ENCODE measurements at places on chromosomes 5 and 9.

GRCh38 chr9:95058795-95059386 is 258.6 kb downstream of the FANCC start:
- no peak for DNase-seq

GRCh38 chr5:72171667-72172066 is 64.4 kb downstream of the MAP1B start:
- no peak for DNase-seq

GRCh38 chr9:92180002-92180400 is 64.8 kb upstream of the SPTLC1 start:
- DNase-seq: no peak

DNA sequence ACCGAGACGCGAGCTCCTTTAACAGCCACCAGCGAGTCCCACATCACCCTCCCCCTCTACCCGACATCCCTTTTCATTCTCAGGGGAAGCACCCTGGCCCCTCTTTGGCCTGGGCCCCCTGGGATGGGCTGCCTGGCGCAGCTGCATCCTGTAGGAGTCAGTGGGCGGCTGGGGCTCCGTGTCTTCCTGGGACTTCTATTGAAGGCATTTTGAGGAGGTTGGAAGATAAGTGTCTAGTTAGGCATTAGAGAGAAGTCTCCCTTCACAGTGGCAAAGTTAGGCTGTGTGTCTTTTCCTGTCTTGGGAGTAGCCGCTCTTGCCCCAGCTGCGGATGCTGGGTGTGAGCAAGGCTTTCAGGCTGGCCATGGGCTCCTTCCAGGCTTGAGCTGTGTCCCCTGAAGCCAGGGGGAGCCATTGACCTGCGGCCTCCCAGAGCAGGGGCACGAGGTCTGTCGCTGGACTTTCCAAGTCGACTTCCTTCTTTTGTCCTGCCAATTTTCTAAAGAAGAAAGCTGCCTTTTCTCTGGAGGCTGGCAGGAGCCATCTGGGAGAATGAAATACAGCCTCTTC is 18.6 kb upstream of the NKD2 start:
- peak; percentile 66 for DNase-seq

- DNase-seq: no peak
Observed at GRCh38 chr5:34501840-34502239, 154.3 kb upstream of the RAI14 start.

GRCh38 chr9:136622538-136622948 is 40.2 kb upstream of the EGFL7 start:
- no peak for DNase-seq

DNA sequence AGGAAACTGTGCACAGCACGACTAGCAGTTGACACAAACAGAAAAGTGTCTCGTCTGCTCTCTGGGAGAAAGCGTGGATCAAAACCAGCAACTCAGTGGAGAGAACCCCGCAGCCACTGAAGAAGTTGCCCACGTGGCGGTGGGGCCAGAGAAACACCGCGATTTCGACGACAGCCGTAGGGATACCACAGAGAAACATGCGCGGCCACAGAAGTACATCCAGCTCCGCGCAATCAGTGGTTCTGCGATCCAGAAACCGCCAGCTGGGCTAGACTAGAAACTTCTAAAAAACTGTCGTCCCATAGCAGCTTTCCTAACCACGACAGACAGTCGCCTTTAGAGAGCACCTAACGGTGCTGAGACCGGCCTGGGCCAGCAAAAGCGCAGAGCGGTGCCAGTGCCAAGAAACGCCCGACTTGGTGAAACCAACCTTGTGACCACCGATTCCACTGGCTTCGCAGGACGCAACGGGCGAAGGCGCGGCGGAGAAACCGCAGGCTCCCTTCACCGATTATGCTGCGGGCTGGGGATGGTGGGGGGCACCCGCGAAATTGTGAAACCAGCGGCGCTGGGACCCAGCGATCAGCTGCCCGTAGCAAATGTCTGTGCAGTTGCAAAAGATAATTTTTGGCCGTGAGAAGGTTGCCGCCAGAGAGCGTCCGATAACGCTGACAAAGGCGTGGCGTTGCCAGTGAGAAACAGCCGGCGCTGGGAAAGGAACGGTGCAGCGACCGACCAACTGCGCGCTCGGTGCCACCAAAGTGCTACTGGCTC is 2.7 kb upstream of the ANXA2R start:
- peak; percentile 77 for DNase-seq

DNA sequence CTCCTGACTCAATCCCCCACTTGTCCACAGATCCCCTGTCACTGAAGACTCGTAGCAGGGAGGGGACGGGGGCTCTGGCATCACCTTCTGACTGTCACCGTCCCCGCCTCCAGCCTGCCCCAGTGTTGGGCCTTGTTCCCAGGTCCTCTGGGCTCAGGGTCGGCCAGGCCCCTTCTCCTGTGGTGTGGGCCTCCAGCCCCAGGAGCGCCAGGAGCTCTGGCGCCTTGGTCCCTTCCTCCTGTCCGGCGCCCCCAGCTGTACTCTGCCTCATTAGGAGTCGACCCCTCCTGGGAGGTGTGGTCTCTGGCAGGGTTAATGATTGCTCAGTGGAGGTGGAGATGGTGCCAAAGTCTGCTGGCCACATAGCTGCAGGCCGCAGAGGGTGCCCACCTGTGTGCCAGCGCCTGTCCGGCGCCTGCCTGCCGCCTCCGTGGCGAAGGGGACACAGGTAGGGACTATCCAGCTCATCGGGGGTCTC is at the start of gene CDHR2:
Gene CDHR2, plus strand, starts transcription at position 376 of the 478 bp plus-strand sequence. CDS start 16,011 bp downstream, outside the sequence.
- DNase-seq: no peak

- DNase-seq: no peak
Observed at GRCh38 chr9:135879619-135880018, 27.7 kb downstream of the CAMSAP1 start.

DNA sequence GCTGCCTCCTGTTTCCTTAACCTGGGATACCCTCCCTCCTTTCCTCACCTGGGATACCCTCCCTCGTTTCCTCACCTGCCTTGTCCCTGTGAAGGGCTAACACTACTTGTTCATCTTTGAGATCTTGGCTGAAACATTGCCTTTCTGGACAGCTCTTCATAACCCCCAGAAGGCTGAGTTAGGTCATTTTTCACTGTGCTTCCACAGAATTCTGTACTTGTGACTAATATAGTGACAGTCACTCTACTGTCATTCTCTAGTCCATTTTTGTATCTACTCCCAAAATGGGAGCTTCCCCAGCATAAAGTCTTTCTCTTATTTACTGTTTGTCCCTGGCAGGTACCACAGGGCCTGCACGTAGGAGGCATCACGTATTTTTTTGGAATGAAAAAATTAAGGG is 21.5 kb upstream of the DAB2 start:
- no peak for DNase-seq

DNA sequence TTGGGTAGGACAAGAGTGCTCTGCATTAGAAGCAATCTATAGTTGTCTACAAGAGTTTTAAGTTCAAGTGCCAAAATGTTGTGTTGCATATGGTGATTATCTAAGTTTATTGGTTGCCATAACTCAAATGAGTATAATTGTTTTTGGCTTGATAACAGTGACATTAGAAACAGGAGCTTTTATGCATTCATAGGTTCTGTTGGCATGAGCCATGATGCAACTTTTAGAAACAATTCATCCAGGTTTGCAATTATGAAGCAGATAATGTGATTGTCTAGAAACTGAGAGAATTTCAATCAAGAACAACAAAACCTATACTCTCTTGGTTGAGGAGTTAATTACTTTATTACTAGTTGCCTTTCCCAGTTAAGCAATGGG is 137.0 kb downstream of the PBX3 start:
- DNase-seq: no peak

GRCh38 chr5:67897431-67897830 is 318.1 kb upstream of the PIK3R1 start:
- no peak for DNase-seq

- no peak for DNase-seq
Observed at GRCh38 chr9:18588002-18588401, 114.0 kb downstream of the ADAMTSL1 start.

DNA sequence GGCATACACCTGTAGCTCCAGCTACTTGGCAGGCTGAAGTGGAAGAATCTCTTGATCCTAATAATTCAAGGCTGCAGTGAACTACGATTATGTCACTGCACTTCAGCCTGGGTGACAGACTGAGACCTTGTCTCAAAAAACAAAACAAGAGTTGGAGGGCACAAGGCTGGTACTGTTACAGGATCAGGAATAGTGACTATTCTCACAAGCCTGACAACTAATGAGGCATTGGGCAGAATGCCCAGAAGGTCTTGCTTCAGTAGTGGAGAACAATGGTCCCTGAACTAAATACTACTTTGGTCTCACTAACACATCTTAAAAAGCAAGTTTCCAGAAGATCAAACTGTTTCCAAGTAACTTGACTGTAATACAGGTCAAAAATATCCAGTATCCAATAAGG is 182.9 kb upstream of the RFX3 start:
- DNase-seq: peak; percentile 63

GRCh38 chr5:129395247-129395646 is 64.9 kb upstream of the ADAMTS19 start:
- no peak for DNase-seq

DNA sequence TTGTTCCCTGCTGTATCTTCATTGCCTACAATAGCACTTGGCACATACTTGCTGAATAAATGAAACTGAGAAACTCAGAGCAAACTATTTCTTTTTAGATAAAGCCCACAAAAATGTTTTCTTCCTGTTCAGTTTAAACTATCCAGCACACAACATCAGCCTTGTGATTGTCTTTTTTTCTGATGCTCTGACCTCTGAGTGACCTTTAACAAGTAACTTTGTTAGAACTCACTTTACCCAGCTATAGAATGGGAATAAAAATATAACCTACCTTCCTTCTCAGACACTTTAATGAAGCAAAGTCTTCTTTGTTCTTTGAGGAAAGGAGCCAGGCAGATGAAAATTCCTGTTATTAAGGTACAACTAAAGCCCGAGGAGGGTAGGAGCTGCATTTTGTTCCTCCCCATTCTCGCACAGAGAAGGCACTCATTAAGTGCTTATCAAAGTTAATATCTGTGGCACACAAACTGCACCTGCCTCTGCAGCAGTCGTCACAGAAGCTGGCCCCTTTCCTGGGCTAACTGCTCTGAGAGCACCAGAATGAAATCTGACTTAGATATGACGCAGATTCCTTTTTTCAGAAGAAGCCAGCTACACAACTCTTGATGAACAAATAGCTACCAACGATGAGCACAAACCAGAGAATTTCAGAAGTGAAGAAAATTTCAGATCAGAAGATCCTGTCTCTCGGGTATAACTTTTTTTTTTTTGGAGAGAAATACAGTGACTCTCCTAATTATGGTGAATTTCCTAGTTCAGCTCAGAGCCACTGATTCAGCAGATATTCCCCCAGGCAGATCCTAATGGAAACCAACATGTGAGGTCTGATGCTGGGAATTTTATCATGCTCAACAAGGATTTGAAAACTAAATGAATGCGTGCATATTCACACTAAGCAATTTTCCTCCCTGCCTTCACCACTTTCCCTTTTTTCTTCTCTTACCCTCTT is 31.0 kb upstream of the NR3C1 start:
- DNase-seq: no peak

- DNase-seq: no peak
Observed at GRCh38 chr5:139755892-139756671, 39.5 kb upstream of the PSD2 start.

- peak; percentile 23 for DNase-seq
Observed at GRCh38 chr9:78189001-78189400, 46.9 kb upstream of the CEP78 start.

DNA sequence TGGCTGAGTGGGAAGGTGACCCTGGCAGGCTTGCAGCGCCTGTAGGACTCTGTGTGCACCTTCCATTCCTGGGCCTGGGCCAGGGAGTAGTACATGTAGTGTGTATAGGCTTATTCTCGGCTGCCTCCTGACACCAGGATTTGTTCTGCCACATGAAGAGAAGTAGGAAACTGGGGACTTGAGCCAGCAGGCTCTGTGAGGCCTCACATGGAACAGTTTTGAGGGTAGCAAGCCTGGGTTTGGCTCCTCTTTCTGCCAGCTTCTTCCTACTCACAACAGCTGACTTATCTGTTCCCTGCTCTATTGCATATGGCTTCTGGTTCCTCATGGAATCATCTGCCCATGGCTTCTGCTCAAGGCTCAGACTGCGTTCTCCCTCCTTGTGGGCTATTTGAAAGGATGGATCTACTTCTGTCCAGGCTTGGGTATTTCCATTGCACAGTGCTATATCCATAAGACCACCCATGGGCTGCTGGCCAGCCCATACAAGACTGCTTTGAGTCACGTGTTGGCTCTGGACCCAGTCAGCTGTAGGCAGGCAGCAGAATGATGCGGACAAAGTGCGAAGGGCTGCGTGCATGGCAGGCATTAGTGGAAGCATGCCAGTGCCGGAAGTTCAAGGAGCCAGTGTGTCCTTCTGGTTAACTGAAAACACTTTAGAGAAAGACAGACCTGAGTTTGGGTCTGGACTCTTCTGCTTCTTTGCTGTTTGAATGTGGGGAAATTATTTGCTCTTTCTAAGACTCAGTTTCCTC is 11.0 kb upstream of the INSYN2B start:
- DNase-seq: no peak

- DNase-seq: peak; percentile 29
Observed at GRCh38 chr9:124110307-124110915, 98.8 kb downstream of the LHX2 start.

GRCh38 chr9:121376214-121376830 is 6.3 kb upstream of the STOM start:
- no peak for DNase-seq

DNA sequence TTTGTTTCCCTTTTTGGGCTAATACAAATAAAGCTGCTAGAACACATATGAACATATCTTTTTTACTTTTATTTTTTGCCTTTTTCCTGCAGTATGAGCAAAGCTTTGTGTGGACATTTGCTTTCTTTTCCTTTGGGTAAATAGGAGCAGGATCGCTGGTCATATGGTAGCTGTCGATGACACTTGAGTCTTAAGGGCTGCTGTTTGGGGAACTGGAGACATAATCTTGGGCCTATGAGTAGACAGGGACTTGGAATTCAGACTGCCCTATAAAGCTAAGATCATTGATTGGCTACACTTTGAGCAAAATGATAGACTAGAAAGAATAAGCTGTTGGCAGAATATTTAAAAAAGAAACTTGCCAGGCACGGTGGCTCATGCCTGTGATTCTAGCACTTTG is 60.9 kb upstream of the ABL1 start:
- DNase-seq: no peak

DNA sequence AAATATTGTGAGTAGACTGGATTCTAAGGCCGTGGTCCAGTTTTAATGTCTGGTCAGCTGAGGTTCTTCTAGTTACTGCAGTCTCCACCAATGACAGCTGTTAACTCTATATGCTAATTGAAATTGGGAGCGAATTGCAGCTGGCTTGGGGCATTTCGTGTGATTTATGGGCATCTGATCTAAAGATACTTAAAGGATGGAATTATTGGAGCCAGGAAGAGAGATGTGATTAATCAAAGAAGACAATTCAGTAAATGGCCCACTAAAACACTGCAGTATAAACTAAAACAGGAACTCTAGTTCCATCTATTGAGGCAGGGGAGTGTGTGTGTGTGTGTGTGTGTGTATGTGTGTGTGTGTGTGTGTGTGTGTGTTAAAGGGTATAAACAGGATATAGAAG is 157.5 kb upstream of the IQGAP2 start:
- no peak for DNase-seq

- peak; percentile 10 for DNase-seq
Observed at GRCh38 chr9:91954841-91955471, 4.9 kb upstream of the ROR2 start.

GRCh38 chr5:78424665-78425064 is 64.2 kb downstream of the SCAMP1 start:
- no peak for DNase-seq

Measured in globus pallidus (tissue), 1 donor.